ENCODE measurements at places on chromosomes 7 and 10. TPM values are rescaled to one million over a fixed set of nuclear protein-coding genes. Genes with fewer than 3 reads are reported as not detected.

DNA sequence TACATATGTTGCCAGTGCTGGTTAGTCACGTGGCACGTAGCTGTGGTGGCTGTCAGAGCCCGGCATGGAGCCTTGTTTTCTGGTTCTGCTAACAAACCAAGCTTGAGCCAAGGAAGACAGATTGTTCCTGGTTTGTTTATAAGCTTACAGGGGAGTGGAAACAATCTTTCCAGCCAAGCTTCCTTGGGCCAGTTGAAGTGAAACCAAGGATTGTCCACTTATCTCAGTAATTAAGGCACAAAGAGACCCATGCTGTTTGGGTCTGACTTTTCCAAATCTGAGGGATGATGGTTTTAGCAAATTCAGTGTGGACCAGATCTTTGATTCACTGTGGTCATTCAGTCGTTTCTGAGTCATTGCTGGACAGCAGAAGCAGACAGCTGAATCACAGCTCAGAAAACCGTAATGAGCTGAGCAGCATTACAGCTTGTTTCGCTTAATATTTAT lies 297.3 kb upstream of the COBL start:
- H3K4me3 ChIP-seq, result no peak overlapping the region
- H3K27me3 ChIP-seq, result no peaks in the 10 kb centered on the region
- no peaks in the 10 kb centered on the region for H3K4me1 ChIP-seq
- no peak for DNase-seq
- no peak overlapping the region for H3K27ac ChIP-seq

Gene CC2D2B
- polyA plus RNA-seq, result 0.25 TPM

DNA sequence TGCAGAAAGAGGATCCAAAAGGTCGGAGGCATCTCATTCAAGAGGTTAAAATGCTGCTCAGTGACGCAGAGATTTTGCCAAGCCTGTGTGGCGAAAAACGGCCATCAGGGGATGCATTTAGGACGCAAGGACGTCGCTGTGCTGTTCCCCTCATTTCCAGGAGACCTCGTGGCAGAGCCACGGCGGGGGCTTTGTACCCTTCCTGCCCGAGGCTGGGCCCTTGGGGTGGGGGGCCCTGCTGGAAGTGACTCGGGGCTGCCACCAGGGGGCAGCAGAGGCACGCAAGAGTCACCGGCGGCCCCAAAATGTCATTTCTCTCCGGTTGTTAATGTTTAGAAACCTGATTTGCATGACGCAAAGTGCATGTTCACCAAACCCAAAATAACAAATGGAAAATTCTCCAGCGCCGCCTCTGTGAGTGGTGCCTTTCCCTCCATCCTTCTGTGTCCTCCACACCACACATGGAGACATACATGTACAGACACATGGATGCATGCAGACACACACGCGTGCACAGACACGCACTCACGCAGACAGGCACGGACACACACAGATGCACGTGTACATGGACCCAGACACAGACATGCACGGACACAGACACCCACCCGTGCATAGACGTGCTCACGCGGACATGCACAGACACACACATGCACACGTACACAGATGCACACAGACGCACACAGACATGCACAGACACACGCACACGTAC lies 51.0 kb upstream of the NKX6-2 start:
- no peaks in the 10 kb centered on the region for H3K27me3 ChIP-seq
- H3K36me3 ChIP-seq, result no peaks in the 10 kb centered on the region
- H3K27ac ChIP-seq, result no peak overlapping the region
- H3K4me1 ChIP-seq, result peaks cover 1% of the 10 kb centered on the region
- no peak overlapping the region for H3K4me3 ChIP-seq
- peak; percentile 46 for DNase-seq

Gene CNPY4
- polyA plus RNA-seq, result 18.5 TPM

Gene ZNF12
- 14.5 TPM for polyA plus RNA-seq

DNA sequence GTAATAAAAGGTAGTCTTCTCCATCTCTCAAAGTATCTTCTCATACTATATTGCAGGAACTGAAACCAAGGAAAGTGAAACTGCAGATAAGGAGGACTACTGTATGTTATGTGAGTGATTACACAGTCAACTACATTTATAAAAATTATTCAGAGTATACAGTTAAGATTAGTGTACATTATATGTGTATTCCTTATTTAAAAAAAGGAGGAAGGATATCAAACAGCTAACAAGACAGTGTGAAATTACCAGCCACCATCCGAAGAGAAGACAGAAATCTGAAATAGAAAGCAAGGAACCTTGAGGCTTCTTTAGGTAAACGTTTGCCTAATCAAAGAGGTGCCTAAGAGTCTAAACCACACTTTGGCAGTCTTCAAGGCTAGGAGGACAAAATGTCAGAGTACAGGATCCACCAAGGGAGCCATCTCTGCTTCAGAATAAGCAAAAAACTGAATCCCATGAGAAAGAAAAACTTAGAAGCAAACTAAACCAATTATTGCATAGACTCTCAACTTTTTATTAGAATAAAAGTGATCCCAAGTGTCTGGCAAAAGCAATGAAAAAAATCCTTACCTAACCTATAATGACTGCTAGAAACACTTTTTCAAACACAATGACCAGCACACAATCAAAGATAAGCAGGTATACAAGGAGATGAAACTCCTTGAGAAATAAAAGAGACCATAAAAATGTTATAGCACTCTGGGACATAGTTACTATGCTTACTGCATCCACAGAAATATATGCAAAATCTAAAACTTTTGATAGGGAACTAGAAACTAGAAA lies 6.4 kb downstream of the USP6NL start:
- peaks cover 7% of the 10 kb centered on the region for H3K27me3 ChIP-seq
- H3K36me3 ChIP-seq, result no peaks in the 10 kb centered on the region
- DNase-seq, result no peak
- peaks cover 6% of the 10 kb centered on the region for H3K4me1 ChIP-seq
- peak overlapping the region; percentile 63 for H3K4me3 ChIP-seq
- no peak overlapping the region for H3K27ac ChIP-seq

GRCh38 chr10:48287417-48288391 lies 13.2 kb upstream of the FRMPD2 start:
- H3K27me3 ChIP-seq, result peaks cover 2% of the 10 kb centered on the region
- no peak overlapping the region for H3K27ac ChIP-seq
- DNase-seq, result no peak
- H3K36me3 ChIP-seq, result no peaks in the 10 kb centered on the region
- peaks cover 8% of the 10 kb centered on the region for H3K4me1 ChIP-seq

Gene TRIM24
- 11.4 TPM for polyA plus RNA-seq

DNA sequence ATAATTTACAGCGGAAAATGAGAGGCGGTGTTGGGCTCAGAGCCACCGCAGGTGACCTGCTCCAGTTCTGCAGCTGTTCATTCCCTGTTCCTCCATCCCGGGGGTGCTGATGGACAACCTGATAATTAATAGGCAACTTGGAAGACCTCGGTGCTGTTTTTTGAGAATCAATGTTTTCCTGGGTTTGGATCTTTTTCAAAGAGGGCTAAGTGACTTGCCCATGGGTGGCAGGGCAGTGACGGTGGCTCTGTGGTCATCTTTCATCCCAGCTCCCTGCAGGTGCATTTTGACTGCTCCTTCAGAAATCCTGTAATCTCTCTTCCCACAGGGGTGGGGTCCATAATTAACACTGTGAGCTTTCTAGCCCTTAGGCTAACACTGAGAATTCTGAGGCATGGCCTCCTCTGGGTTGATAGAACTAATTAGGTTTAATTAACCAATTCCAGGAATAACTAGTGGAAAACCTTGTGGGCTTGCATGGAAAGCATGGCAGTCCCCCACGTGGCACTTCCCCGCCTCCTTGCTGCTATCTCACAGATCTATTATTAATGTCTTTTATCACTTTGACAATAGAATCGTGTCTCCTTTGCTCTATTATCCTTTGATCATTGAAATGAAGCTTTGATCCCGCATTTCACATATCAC lies 217.9 kb downstream of the GLRX3 start:
- H3K4me3 ChIP-seq, result no peak overlapping the region
- no peak overlapping the region for H3K27ac ChIP-seq
- no peaks in the 10 kb centered on the region for H3K4me1 ChIP-seq
- peaks cover 2% of the 10 kb centered on the region for H3K27me3 ChIP-seq

GRCh38 chr10:75619635-75620034 lies 188.2 kb downstream of the LRMDA start:
- H3K4me1 ChIP-seq, result no peaks in the 10 kb centered on the region
- H3K36me3 ChIP-seq, result no peaks in the 10 kb centered on the region
- no peaks in the 10 kb centered on the region for H3K27me3 ChIP-seq
- H3K27ac ChIP-seq, result no peak overlapping the region
- H3K4me3 ChIP-seq, result no peak overlapping the region

DNA sequence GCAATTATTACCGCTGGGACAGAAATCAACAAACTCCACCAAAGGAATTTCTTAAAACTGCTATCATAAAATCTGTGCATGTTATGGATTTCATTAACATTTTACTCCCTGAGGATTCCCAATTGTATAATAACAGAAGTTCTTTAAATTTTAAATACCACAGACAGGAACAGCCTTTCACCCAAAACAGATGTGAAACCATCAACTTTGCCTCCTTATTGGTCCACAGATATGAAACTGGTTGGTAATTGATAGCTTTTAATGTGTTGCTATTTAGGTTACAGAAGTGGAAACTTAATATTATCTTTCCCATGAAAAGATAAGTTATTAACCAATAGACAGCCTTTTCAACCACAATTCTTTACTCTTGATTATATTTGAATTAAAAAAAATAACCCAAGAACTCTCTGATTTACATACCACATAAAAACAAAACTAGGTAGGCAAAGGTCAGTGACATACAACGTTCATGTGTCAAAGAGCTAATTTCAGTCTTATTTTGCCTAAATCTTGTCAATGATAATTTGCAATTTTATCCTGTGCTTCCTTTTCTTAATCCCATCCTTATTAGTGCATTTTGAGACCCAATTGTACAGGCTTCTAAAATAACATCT lies 90.0 kb downstream of the NRP1 start:
- H3K27me3 ChIP-seq, result peaks cover 2% of the 10 kb centered on the region
- H3K4me1 ChIP-seq, result peaks cover 17% of the 10 kb centered on the region
- H3K4me3 ChIP-seq, result no peak overlapping the region
- DNase-seq, result no peak
- H3K27ac ChIP-seq, result no peak overlapping the region

Gene DNA2
- not detected for polyA plus RNA-seq

- H3K27ac ChIP-seq, result no peak overlapping the region
- H3K27me3 ChIP-seq, result no peaks in the 10 kb centered on the region
- H3K36me3 ChIP-seq, result no peaks in the 10 kb centered on the region
- no peak overlapping the region for H3K4me3 ChIP-seq
- no peak for DNase-seq
- no peaks in the 10 kb centered on the region for H3K4me1 ChIP-seq
Observed at GRCh38 chr7:16528520-16528919, 1.9 kb downstream of the LRRC72 start.

DNA sequence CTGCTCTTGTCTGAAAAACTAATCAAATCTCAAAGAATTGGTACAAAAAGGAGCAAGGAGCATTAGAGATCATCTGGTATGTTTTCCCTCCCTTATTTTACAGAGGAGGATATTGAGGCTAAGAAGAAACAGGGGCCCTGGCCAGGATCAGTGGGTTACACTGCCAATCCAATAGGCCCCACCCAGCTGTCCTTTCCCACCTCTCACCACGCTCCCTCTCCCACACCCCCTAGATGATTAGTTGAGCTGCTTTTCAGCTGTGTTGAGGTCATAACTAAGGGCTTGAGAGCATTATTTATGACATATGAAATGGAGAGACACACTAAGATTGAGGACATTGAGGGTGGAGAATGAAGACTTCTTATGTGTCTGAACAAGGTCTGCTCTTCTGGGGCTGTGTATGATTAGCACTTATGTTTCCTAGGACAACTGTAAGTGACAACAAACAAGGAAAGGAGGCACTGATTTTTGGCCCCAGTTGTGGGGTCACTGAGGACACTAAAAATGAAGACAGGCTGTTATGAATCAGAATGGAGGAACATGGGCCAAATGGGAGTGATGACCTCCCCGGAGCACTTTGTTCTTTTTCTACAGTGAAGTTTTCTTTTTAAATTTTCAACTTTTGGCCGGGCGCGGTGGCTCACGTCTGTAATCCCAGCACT lies 26.5 kb downstream of the VWA2 start:
- H3K4me1 ChIP-seq, result no peaks in the 10 kb centered on the region
- no peaks in the 10 kb centered on the region for H3K27me3 ChIP-seq
- no peaks in the 10 kb centered on the region for H3K36me3 ChIP-seq
- no peak overlapping the region for H3K4me3 ChIP-seq

DNA sequence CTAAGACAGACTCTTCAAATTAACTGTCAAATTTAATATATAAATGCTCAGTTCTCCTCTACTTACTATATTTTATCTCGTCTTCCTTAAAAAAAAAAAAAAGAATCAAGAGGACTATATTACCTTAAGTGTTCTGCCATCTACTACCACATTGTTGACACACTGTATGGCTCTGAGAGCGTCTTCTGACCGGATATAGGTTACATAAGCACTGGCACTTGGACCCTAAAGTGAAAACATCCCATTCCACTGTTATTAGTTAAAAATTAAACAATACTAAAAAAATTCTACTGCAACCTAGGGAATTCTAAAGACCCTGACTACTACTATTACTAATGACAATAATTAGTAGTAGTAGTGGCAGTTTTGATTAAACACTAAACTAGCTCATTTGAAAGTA lies 95.7 kb downstream of the CNOT4 start:
- H3K4me3 ChIP-seq, result no peak overlapping the region
- H3K4me1 ChIP-seq, result peaks cover 21% of the 10 kb centered on the region
- H3K27ac ChIP-seq, result no peak overlapping the region
- no peak for DNase-seq

- no peaks in the 10 kb centered on the region for H3K36me3 ChIP-seq
- no peak overlapping the region for H3K27ac ChIP-seq
- no peak overlapping the region for H3K4me3 ChIP-seq
- peaks cover 13% of the 10 kb centered on the region for H3K27me3 ChIP-seq
Observed at GRCh38 chr10:128382225-128382624, 256.0 kb upstream of the MKI67 start.

Gene MYPN
- not detected for polyA plus RNA-seq

Gene MYL10
- polyA plus RNA-seq, result not detected

DNA sequence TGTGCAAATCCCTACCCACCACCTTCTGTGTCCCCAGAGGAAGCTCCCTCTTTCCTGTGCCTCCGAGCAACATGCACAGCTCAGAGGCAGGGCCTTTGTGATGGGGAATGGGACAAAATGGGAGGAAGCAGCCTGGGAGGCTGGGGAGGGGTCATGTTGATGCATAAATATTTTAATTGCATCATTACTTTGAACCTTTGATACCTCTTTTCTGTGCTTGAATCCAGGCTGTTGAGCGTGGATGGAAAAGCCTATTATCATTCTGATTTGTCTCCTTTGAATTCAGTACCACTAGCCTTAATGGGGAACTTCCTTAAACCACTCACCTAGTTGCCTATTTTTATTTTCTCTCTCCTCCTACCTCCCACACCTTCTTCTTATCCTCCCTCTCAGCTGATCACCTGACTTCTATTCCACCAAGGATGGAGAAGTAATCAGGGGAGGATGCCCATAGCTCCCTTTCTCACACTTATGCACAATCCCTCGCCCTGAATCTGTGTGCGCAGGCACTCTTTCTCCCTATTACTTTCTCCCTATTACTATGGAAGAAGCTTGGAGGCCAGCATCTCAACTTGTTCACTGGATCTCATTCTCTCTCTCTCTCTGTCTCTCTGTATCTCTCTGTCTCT lies 78.5 kb downstream of the SEC61G start:
- DNase-seq, result no peak
- H3K4me3 ChIP-seq, result no peak overlapping the region
- H3K27me3 ChIP-seq, result peaks cover 2% of the 10 kb centered on the region
- H3K4me1 ChIP-seq, result no peaks in the 10 kb centered on the region
- no peaks in the 10 kb centered on the region for H3K36me3 ChIP-seq

Gene ANKRD61
- not detected for polyA plus RNA-seq

Data from immature natural killer cell (primary cell).